Mucosa of descending colon (tissue), 3 donors: ENCODE measurements at places on chromosomes 13 and 19.

GRCh38 chr13:99555149-99555548 is 53.9 kb downstream of the TM9SF2 start:
- no peak for DNase-seq

GRCh38 chr19:21677696-21678418 is 89.5 kb downstream of the ZNF100 start:
- no peak for DNase-seq

GRCh38 chr19:18533058-18533457 is 10.3 kb downstream of the FKBP8 start:
- no peak for DNase-seq

GRCh38 chr19:5314012-5314906 is 26.4 kb downstream of the PTPRS start:
- DNase-seq: no peak

DNA sequence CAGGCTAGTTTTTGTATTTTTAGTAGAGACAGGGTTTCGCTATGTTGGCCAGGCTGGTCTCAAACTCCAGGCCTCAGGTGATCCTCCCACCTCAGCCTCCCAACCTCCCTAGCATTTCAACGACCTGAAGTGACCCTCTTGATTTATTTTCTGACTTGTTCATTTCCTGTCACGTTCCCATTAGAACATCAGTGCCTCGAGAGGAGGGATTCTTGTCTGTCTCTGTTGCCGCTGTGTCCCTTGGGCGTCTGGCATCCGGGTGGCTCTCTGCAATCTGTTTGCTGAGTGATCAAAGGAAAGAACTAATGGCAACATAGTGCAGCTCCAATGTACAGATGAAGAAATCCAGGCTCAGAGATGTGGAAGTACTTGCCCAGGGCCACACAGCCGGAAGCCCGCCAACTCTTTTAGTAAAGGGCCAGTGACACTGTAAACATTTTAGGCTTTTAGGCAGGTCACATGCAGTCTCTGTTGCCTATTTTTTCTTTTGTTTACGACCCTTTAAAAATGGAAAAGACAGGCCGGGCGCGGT is 47.5 kb downstream of the NFIC start:
- no peak for DNase-seq
